ENCODE measurements at places on chromosomes 11 and 22.

DNA sequence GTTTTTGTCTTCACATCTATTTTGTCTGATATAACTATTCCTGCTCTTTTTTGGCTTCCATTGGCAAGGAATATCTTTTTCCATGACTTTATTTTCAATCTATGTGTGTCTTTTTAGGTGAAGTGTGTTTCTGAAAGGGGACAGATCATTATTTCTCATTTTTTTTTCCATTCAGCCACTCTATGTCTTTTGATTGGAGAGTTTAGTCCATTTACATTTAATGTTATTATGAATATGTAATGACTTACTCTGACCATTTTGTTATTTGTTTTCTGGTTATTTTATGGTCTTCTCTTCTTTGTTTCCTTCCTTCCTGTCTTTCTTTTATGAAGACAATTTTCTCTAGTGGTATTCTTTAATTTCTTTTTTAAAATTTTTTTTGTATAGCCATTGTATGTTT lies 178.6 kb upstream of the CNTN5 start:
- no peak for DNase-seq

GRCh38 chr22:32023251-32023827 lies 19.7 kb upstream of the SLC5A1 start:
- DNase-seq, result no peak

DNA sequence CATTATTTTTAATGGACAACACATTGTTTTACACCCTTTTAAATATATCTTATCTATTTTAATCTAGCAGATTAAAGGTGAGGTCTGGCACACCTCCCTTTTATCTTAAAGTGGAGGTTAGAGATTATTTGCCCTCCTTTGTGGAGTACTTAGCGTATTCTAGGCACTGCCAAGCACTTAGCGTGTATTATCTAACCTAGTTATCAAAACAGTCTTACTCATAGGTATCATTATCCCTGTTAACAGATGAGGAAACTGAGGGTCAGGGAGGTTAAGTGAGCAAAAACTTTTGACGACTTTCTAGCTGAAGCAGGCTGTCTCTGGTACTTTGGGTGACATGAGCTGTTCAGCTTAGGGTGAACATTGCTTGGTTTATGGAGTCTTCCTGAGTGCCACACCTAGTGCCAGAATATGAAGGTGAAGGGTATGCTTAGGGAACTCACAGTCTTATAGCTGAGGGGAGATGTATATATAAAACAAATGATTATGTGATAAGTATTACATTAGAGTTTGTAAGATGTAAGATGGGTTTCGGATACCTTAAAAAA lies 55.0 kb downstream of the ZNRF3 start:
- DNase-seq, result no peak

GRCh38 chr11:11230802-11231562 lies 122.1 kb downstream of the CSNK2A3 start:
- DNase-seq, result no peak

DNA sequence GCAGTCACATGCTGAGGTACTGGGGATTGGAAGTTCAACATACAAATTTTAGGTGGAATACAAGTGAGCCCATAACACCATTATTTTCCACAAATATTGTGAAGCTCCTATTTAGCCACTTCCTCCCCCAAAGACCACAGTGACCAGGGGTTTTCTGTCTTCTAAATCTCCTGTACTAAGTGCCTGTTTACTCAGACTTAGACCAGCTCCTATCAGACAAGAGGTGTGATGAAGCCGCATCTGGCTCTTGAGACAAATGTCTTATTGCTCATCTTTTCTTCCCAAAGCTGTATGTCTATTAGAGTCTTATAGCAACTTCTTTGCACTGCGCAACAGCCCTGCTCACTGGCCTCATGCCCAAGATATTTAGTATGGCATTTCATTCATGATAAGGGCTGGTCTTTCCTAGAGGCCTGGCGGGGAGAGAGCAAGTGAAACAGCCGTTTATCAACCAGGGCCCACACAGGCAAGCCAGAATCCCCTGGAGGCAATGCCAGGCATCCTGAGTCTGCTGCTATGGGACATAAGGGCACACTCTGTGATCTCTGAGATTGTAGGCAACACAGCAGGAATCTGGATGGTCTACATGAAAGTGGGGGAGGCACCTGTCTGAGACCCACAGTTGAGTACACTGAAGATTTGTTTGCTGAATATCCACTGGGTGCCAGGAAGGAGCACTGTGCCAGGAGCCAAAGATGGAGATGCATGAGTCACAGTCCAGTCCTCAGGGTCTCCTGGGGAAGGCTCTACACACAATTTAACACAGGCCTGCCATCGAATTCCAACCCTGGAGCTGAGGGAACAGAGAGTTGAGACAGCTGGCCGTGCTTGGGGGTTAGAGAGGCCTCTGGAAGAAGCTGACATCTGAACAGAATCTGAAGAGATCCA lies 78.5 kb upstream of the NCAM1 start:
- no peak for DNase-seq

GRCh38 chr22:27310966-27311697 lies 490.4 kb downstream of the MN1 start:
- DNase-seq, result no peak

DNA sequence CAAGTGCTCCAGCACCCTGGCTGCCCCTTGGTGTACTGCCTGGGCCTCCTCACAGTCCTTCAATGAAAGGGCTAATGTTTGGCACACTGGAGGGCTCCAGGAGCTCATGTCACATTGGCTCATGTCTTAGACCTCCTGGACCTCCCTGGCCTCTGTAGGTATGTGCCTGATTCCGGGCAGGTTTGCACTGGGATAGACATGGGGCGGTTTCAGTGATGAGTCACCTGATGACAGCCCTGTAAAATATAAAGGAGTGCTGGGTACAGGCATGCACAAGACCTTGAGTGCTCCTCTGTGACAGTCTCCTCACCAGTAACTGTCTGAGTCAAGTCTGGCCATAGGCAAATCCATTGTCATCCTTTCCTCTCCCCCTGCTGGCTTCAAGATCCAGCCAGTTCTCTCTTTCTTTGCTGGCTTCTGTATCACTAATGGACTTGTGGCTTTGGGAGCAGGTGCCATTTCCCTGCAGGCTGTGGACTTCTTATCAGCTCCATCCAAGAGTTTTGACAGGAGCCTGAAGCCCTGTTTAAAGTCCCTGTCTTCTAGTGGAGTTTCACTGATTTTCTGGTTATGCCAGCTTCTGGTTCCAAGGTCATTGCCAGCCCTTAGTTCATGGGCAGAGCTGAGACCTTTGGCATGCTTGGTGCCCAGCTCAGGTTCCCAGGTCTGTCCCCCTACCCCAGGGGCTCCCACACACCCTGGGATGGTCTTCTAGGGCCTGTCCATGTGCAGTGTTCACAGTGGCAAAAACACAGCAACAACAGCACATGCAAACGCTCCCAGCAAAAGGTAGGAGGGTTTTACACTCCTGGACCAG lies 22.7 kb upstream of the P2RY2 start:
- DNase-seq, result no peak
